ENCODE measurements at places on chromosomes 6 and 20. TPM values are rescaled to one million over a fixed set of nuclear protein-coding genes. Genes with fewer than 3 reads are reported as not detected.

The ESF1 gene
- 3.2 TPM for total RNA-seq

The ZNF341 gene
- 2.9 TPM for total RNA-seq

The CRISP2 gene
- not detected for total RNA-seq

The UFL1 gene
- total RNA-seq, result 37.7 TPM

The PLN gene
- total RNA-seq, result 0.58 TPM
